ENCODE measurements at places on chromosomes 4 and X.
A peak's percentile ranks its signal among the peaks of the same experiment; 100 is the strongest.

GRCh38 chr4:186580669-186581068 lies 25.3 kb upstream of the MTNR1A start:
- DNase-seq = no peak

- DNase-seq = no peak
These were observed 7.0 kb upstream of the DSPP start for GRCh38 chr4:87601361-87601760.

GRCh38 chrX:131762802-131763234 lies 218.9 kb downstream of the OR13H1 start:
- DNase-seq = no peak

DNA sequence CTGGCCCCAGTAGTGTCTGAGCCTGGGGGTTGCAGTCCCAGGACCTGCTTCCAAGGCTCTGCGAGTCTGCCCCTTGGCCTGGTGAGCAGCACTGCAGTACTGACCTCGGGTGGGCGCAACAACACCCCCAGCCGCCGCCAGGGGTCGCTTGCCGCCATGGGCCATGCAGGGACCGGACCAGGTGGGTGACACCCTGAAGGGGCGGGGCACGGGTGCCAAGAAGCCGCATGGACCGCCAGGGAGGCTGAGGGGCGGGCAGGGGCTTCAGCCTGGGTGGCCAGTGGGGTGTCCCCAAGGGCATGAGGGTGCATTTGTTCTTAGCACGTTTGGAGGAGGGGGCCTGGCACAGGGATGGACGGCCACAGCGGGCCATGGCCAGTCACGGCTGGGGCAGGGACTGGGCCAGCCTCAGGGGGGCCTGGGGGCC lies 25.0 kb downstream of the TACC3 start:
- peak; percentile 87 for DNase-seq

GRCh38 chr4:14719053-14719452 lies 283.2 kb upstream of the CPEB2 start:
- no peak for DNase-seq

DNA sequence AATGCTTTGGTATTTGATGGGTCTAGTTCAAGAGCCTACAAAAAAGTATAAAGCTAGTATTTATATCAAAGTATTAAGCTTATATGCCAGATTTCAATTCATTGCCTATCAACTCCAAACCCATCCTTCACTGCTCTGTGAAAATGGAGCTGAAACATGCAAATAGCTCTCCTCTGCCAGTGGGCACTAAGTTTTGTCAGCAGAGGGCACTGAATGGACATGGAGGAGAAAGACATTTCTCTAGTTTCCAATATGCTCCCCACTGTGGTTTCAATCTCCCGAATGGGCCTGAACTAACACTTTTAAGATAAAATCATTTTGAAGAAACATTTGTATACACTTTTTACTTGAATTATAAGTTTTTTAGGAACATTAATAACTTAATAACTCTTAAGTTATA lies 12.4 kb downstream of the PPID start:
- no peak for DNase-seq

GRCh38 chr4:7960790-7961655 lies 21.4 kb upstream of the AFAP1 start:
- no peak for DNase-seq

DNA sequence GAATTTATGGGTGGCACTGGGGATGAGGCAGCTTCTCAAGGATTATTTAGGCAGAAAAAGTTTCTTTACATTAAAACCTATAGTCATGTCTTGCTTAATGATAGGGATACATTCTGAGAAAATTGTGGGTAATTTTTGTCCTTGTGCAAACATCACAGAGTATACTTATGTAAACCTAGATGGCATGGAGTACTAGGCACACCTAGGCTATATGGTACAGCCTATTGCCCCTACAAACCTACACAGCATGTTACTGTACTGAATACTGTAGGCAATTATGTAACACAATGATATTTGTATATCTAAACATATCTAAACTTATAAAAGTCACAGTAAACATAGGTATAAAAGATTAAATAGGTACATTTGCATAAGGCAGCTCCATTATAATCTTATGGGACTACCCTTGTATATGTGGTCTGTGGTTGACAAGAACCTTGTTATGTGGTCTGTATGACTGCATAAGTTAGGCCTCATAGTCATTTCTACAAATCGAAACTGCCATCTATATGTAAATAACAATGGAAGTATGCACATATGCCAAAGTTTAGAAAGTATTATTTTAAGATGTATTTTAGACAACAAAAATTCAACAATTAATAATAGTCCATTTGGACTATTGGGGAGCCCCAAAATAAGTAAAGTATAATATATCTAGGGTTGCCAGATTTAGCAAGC lies 87.3 kb downstream of the CFAP299 start:
- no peak for DNase-seq

DNA sequence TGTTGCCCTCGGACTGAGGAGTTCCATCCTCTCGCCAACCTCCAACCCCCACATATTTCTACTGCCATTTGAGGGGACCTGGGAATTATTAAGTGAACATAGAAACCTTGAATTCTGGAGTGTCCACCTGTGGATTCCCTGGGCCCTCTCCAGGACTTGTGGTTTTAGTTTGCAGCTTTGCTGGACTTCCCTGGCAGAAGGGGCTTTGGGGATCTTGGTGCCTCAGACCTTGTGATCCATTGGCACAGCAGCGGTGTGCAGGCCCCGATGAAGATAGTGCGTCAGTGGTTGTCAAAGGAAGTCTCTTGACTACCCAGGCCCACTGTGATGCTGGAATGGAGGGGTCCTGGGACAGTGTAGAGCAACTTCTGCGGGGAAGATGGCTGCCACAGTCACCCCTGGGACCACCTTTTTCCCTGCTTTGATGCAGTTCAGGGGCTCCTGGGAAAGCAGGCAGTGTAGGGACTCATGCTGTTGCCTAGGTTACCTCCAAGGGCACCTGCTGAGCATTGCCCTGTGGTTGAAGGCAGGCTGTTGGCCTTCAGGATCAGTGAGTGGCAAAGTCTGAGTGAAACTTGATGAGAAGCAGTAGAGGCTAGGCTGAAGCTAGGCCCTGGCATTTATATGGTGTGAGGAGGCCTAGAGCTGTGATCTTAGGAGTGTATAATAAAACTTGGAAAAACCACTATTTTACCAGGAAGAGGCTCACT lies 2.2 kb downstream of the SLC16A2 start:
- DNase-seq = no peak

- DNase-seq = no peak
These were observed 286.3 kb upstream of the AGA start for GRCh38 chr4:177728361-177729152.

- DNase-seq = no peak
These were observed 316.2 kb downstream of the UNC5C start for GRCh38 chr4:95232358-95233156.

DNA sequence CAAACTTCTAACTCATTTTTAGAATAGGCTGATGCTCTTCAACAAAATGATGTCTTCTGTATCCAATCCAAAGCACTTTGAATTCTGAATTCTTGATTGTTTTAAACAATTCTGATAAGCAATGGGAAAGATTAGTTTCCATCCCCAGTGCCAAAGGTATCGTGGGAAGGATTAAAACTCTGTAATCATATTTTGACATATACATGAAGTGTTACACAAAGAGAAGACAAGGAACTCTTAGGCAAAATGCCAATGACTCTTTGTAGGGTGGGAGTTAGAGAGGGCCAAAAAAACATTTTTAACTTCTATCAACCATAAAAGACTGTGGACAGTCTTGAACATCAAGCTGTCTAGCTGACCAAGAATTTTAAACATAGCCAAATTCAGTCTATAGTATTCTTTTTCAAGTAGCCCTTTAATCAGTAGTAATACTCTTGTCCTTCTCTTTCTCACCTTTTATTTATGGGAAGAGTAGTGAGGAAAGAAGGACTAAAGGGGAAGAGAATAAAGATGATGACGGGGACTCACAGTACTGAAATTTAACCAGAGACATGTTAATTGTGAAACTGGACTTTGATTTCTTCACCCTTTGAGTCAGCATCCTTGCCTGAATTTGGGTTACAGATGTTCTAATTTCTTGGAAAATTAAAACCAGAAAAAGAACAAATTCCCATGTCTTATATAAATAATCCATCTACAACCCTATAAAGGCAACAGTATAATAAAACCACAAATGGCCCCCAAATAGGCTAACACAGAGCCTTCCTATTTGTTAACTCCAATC lies 51.8 kb upstream of the VEGFD start:
- no peak for DNase-seq

GRCh38 chrX:3669841-3670475 lies 43.5 kb downstream of the PRKX start:
- no peak for DNase-seq

Data from liver (tissue), 10 donors.